ENCODE measurements at places on chromosomes 6 and 20.

- no peak for DNase-seq
Measured at GRCh38 chr6:84249724-84250123, 22.3 kb upstream of the CEP162 start.

DNA sequence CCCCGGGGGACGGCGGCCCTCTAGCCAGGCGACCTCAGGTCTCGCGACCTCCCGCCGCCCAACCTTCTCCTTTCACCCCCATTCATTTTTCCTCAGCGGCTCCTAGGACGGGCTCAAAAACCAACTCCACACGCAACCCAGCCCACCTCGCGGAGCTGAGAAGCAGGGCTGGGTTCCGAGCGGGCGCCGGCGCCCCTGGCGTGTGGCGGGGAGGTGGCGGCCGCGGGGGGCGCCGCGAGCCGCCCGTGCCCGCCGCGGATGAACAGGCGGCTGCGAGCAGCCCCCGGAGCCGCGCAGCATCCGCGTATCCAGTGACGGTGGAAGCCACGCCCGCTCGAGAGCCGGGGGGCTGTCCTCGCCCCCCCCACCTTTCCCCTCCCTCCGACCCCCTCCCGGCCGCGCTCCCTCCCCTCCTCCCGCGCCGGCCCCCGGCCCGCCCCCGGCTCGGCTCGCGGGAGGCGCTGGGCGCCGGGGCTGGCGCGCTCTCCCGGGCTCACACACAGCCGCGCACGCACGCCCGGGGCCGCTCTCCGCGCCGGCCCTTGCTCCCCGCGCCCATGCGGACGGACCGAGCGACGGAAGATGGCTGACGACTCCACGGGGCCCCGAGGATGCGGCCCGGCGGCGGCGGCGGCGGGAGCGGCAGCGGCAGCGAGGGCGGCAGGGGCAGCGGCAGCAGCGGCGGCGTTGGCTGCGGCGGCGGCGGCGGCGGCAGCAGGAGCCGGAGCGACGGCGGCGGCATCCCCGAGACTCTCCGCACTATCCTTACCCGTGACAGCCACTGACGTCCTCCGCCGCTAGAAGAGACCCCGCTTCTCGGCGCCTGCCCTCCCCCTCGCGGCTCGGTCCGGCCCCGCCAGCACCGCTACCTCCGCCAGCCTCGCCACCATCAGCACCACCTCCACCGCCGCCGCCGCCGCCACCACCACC lies at the start of gene SOBP:
Gene SOBP, plus strand, starts transcription at position 482 of the 930 bp plus-strand sequence. CDS start 500 bp downstream, outside the sequence.
- peak; percentile 73 for DNase-seq

- DNase-seq, result no peak
Measured at GRCh38 chr6:45946352-45946751, 69.3 kb downstream of the CLIC5 start.

- no peak for DNase-seq
Measured at GRCh38 chr6:36147294-36147693, 17.0 kb downstream of the MAPK13 start.

Data from GM20000 (cell line).